ENCODE measurements at places on chromosomes 6 and 20.

GRCh38 chr6:14690120-14691056 lies 555.5 kb upstream of the JARID2 start:
- no peak for DNase-seq

- DNase-seq: no peak
These were observed 3.4 kb upstream of the PARD6B start for GRCh38 chr20:50727792-50728485.

DNA sequence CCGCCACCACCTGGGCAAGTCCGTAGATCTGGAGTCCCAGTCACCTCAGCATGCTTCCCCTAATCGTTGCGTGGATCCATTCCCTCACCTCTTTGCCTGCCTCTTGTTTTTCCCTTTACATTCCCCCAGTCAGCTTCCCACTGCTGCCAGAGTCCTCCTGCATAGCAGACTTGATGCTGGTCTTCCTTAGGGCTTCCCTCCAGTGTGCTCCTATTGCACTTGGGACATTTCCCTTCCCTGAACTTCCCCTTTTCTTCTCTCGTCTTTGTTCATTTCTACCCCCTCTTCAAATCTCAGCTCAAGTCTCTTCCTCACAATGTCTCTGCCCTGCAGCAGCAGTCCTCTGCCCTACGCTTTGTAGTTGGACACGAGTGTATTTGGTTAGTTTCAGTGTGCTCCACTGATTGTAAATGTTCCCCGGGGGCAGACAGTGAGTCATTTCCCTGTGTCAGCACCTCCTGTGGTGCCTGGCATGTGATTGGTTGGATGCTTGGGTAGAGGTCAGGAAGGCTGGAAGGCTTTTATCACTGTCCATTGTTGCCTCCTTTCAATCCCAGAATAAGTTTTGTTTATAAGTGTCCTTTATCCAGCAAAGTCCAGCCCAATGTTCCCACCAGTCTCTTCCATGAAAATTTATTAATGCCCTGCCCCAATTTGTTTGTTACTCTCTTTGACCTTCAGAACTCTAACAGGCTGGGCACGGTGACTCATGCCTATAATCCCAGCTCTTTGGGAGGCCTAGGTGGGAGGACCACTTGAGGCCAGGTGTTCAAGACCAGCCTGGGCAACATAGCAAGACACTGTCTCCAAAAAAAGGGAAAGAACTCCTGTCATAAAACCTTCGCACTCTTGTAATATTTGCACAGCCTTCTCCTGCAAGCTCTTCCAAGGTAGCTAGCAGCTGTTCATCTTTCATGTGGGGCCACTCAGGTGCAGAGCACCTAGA lies 38.3 kb downstream of the FAM120B start:
- DNase-seq: no peak

GRCh38 chr6:124131779-124132178 lies 328.1 kb downstream of the NKAIN2 start:
- DNase-seq: no peak

GRCh38 chr6:53702316-53702715 lies 36.8 kb upstream of the KLHL31 start:
- DNase-seq: no peak

- peak; percentile 63 for DNase-seq
These were observed 1.5 kb downstream of the PABPC1L start for GRCh38 chr20:44911264-44911921.

- no peak for DNase-seq
These were observed 212.3 kb upstream of the SYNDIG1 start for GRCh38 chr20:24257171-24257570.
